ENCODE measurements at places on chromosomes 1 and 21.

GRCh38 chr1:64235181-64235580 is 31.8 kb downstream of the UBE2U start:
- DNase-seq = no peak

GRCh38 chr1:3668148-3668547 is 15.8 kb downstream of the TP73 start:
- no peak for DNase-seq

GRCh38 chr1:244974106-244974505 is 109.8 kb upstream of the HNRNPU start:
- no peak for DNase-seq

GRCh38 chr1:204992201-204992997 is 50.6 kb upstream of the CNTN2 start:
- DNase-seq = no peak

GRCh38 chr1:178330153-178330552 is 166.6 kb downstream of the CLEC20A start:
- no peak for DNase-seq

GRCh38 chr1:203932556-203932955 is 71.2 kb downstream of the SNRPE start:
- DNase-seq = no peak

DNA sequence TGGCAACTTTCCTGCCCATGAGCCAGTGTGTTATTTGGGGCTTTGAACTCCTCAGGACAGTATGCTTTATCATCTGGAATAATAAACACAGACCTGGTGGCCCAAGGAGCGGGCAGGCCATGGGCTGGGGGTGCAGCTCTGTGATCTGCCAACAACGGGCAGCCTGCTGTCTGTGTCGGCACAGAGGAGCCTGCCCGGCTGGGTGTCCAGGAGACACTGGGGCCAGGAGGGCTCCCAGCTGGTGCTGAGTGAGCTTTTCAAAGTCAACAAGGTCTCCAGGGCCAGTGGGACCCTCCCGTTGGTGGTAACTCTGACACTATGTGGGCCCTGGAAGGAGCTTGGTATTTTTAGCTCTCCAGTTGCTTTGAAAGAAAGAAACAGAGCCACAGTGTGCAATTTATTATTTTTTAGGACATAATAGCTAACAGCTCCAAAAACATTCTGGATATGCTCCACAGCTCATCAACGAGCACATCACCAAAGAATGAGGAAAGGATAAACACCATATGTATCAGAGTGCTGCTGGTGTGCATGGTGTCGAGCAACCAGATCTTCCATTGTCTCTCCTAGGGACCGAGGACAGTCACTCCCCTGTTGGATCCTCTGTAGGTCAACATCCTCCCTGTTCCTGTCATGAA is 488.7 kb upstream of the USP24 start:
- no peak for DNase-seq

DNA sequence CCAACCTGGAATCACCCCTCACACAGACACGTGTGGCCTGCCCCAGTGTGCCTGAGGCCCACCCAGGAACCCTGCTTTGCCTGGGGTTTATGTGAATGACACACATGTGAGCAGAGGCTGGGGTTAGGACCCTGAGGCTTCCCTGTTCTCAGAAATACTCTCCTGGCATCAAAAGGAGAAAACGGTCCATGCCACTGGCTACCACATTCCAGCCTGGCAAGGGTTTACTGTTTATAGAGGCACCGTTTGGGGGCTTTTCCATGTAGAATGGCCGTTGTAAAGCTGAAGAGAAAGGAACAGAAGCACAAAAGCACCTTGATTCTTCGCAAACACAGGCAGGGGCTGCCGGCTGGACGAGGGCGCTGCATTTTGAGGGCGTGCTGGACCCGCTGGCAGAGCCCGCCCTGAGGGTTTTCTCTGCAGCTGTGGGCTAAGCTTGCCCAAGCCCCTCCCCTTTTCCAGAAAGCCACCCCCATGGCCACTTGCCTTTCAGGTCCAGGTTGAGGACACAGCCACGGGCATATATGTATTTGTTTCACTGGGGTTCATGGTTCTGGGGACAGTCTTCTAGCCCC is 13.0 kb downstream of the TFF3 start:
- no peak for DNase-seq

DNA sequence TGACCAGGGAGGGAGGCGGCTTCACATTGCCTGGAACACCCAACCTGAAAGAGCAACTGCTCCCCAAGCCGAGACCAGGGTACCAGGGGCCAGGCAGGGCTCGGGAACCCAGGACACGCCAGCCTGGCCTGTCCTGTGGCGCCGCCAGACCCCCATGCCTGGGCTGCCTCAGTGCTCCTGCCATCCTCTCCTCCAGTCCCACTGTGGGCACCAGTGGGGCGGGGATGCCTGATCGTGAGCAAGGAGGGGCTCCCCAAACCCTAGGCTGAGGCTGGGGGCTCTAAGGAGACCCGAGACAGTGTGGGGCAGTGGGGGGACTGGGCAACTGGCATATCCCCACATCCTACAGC is 45.1 kb downstream of the WNT9A start:
- DNase-seq = no peak

DNA sequence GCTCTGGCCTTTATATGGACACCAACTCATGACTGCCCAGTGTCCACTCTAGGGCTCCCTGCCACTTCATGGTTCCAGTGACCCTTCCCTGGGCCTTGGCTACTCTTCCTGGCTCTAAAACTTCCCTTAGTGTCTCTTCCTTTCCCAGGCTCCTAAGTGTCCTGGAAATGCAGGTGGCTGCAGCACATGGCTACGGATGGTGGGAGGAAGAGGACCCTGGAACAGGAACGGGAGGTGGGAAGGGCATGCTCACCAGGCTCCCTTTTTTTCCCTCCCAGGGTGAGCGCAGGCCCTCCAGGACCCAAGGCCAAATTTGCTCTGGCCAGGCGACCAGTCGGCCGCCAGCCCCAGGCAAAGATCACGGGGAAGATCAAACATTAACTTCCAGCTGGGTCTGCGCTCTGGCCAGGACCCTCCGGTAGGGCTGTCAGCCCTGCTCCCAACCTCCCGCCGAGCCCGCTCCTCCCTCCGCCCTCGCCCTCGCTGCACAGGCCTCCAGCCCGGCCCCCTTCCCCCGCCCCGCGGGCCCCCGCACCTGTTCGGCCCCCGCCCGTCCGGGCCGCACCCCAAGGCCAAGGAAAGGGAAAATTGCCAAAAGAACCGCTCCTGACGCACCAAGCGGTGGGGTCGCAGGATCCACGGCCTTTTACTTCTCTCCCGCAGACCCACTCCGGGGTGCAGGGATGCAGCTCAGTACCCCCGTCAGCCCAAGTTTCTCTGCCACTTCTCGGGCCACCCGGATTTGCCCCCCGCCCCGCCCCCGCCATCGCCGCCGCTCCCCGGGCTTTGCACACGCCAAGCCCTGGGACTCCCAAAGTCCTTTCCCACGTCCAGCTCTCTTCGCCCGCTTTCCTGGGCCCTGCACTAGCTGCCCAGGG is 894 bp downstream of the TCEA3 start:
- peak; percentile 63 for DNase-seq

- DNase-seq = no peak
These were observed 25.1 kb upstream of the HUNK start for GRCh38 chr21:31847761-31848160.

GRCh38 chr1:15152318-15153183 is 996 bp upstream of the TMEM51 start:
- peak; percentile 79 for DNase-seq

DNA sequence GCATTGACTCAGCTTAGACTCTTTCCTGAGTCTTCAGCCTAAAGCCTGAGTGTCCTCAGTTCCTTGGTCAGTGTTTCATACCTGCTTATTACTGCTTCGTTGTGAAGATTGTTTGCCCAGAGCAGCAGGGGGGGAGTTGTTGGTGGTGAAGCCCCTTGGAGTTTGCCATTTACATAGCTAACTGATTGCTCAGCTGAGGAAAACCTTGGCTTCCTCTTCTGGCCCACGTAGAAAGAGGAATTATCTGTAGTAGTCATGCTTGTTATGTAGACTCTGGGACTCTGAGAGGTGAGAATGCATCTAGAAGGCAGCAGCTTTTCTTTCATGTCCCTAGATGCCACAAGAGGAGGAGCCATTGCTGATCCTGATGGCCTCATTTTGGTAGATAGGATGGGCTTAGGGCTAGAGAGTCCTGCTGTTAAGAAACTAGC is 125.9 kb downstream of the MAST2 start:
- DNase-seq = no peak

DNA sequence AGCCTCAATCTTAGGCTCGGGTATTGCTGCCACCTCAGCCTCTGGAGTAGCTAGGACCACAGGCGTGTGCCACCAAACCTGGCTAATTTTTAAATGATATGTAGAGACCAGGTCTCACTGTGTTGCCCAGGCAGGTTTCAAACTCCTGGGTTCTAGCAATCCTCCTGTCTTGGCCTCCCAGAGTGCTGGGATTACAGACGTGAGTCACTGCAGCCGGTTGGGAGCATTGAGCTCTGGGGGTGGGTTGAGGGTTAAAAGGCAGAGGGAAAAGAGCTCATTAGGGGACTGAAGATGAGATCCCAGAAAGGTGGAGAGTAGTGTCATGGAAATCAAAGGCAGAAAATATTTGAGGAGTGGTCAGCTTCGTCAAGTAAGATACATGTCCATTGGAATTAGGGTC is 7.1 kb downstream of the RAD54L start:
- DNase-seq = no peak

- no peak for DNase-seq
These were observed 108.9 kb upstream of the NEK7 start for GRCh38 chr1:198047913-198048312.

GRCh38 chr1:29380532-29380931 is 144.2 kb downstream of the PTPRU start:
- no peak for DNase-seq

GRCh38 chr1:12696658-12697057 is 19.3 kb upstream of the AADACL3 start:
- DNase-seq = no peak

DNA sequence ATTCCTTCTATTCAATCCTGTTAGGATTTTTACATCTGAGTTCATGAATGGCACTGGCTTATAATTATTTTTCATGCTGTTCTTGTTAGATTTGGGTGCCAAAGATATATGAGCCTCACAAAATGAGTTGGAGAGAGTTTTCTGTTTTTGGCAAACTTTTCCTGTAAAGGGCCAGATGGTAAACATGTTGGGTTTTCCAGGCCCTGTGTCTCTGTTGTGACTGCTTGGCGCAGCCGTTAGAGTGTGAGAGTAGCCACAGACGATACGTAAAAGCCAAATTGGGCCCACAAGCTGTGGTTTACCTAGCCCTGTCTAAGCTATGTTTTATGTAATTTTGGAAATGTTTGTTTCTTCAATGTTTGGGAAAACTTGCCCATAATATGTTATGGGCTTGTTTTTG is 15.6 kb upstream of the CA6 start:
- DNase-seq = no peak

DNA sequence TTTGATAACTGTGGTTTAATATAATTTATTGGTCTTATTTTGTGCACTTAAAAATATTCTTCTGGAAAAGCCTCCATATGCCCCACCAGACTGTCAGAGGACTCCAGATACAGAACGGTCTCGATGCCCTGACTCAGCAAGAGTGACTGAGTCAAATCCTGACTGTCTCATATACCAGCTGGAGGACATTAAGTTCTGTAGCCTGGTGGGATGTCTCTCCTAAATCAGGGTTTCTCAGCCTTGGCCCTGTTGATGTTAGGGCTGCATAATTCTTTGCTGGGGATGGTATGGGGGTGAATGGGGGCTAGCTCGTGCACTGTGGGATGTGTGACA is 67.7 kb upstream of the TLR5 start:
- no peak for DNase-seq

DNA sequence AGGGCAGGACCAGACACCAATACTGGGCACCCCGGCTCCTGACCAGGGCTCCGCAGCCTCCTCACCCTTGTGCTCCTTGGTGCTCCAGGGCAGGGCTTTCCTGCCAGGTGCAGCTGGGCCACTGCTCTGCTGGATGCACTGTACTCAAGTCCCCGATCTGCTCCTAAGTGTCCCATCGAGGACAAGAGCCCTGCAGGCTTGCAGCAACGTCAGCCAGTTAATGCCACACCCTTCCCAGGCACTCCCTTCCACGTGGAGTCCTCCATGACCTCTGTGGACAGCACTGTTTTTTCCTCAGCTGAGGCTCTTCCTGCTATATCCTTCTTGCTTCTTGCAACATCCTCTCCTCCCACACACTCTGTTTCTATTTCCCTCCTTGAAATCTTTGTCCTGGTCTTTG is 94.0 kb upstream of the NGF start:
- no peak for DNase-seq

DNA sequence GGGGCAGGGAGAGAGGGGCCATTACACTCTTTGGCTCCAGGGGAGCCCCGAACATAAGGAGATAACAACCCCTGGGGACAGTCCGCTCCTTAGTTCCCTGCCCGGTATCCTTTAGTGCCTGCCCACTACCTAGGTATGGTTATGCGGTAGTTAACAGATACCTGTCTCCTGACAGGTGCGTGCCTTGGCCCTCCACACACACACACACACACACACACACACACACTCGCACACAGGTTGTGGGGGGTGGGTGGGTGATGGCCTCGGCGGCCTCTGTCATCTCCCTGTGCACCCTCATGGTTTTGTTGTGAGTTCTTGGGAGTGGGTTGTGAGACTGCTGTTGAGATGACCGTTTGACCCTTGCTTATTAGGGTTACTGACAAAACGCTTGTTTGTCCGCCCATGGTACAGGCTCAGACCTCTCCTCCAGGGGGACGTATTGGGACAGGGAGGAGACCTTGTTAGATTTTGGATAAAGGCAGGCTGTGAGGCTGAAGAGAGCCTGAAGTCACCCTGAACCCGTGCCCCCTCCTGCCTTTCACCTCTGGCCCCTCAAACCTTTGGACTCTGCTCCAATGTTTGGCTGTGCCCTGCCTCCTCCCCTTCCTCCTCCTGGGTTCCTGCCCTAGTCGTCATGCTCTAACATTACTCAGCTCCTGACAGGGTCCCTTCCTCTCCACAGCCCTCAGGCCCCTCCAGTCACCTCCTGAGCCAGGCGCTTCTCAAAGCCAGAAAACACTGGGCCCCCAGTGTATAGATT is 979 bp downstream of the RASSF5 start:
- no peak for DNase-seq

DNA sequence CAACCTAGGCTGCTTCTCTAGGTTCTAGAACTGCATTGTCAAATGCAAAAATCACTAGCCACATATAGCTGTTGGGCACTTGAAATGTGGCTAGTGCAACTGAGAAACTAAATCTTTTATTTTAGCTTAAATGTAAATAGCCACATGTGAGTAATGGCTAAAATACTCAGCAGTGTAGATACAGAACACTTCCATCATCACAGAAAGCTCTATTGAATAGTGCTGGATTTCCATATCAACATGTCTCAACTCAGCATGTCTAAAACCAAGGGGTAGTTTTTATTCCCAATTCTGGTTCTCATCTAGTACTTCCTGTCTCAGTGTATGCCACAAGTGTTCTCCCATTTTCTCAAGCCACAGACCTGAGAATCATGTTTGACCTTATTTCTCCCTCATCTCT is 7.5 kb upstream of the TP53BP2 start:
- DNase-seq = no peak

DNA sequence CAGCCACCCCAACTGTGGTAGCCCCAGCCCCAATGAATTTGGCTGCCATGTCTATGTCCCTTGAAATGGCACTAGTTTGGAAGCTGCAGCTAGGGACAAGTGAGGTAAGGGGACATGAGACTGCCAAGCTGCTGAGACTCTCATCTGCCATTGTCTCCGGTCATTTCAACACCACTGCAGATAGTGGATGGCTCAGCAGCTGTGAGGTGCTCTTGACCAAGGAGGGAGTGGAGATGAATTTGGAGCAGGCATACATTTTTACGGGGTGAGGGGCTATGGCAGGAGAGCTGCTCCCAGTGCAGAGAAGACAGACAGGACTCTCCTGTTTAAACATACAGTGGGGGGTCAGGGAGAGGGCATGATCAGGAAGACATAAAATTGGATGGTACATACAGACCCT is 315.5 kb upstream of the CAMK1G start:
- DNase-seq = no peak

GRCh38 chr21:42348762-42349161 is 2.0 kb downstream of the TFF2 start:
- DNase-seq = no peak

Data from nephron progenitor cell (in vitro differentiated cells).